ENCODE measurements at places on chromosomes 5 and 9.

GRCh38 chr5:124162767-124163532 lies 583.5 kb downstream of the ZNF608 start:
- peak; percentile 19 for DNase-seq

DNA sequence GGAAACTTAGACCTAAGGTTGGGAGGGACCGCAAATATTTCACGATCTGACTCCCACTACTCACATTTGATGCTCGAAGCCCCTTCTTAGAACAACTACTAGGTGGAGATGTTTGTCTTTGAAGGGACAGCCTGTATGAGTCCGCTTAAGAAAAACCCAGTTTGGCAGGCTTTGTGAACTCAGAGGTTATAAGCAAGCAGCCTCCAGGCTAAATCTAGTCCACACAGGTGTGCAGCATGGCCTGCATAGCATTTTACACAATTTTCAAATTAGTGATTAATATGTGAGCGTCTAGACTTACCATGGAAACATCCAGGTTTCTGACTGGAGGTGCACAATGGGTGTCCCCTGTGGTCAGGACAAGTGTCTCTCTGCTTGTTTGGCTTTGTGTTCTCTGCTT lies 127.1 kb downstream of the KIF4B start:
- no peak for DNase-seq

DNA sequence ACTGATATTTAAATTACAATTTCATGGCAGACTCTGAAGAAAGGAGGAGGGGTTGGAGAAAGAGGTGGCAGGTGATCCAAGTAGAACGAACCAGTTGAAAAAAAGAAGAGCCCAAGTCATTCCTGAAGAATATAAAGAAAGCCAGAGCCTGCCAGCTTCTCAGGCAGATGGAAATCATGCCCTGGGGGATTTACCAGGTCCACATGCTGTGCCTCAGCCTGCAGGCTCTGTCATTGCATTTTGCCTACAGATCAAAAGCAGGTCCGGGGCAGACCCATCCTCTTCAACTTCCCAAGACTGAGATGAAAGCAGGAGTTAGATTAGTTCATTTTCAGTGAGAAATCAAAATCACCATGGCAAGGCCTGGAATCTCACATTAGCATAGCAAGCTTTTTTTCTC lies 48.5 kb downstream of the GDNF start:
- no peak for DNase-seq

GRCh38 chr5:142106061-142106460 lies 2.5 kb upstream of the NDFIP1 start:
- DNase-seq = no peak

DNA sequence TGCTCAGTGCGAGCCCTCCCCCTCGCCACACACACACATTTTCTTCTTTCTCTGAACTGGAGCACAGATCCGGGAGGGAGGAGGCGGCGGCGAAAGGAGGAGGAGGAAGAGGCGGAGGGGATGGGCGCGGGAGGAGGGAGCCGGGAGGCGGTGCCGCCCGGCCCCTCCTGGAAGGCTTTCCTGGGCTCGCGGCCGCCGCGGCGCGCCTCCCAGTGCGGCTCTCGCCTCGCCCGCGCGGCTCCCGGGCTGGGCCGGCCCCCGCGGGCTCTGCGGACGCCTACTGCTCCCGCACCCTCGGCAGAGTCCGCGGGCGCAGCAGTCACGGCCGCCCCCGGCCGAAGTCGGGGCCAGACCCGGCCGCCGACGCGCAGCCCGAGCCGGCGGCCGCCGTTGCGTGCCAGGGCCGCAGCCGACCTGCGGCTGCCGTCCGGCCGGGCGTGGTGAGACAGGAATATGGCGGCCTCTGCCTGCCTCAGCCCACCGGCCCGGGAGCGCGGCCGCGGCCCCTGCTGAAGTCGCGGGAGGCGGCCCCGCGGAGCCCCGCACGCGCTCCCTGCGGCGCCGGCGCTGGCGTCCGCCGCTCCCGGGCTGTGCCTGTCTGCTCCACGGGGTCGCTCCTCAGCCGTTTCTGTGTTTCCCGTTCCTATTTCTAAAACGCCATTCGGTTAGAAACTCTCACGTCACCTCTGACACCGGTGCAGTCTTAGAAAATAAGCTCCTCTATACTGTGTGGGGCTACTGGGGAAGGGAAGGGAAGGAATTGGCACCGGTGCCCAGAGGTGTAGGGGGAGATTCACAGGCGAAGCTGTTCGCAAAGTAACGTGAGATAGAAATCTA lies 500 bp upstream of the GNAQ start:
- no peak for DNase-seq

DNA sequence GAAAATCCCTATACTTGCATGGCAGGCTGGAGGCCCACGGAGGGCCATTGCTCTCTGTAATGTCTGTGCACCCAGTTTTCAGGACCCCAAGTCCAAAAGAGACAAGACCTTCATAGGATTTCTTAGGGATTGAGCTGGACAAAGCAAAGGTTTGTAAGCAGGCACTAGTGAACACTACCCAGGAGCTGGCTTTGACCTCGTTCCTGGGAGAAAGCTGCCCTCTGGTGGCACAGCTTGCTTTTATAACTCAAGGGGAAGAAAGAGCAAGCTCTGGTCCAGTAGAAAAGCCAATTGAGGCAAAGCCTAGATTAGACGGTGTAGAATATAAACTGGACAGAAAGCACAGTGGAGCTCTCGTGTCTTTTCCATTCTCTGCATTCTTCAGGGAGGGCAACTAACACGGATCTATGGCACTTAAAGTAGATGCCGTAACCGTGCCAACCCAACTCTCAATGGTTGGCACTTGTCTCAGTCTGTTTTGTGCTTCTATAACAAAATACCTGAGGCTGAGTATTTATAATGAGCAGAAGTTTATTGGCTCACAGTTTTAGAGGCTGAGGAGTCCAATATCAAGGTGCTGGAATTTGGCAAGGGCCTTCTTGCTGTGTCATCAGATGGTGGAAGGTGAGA lies 7.9 kb downstream of the GABRP start:
- DNase-seq = peak; percentile 15

DNA sequence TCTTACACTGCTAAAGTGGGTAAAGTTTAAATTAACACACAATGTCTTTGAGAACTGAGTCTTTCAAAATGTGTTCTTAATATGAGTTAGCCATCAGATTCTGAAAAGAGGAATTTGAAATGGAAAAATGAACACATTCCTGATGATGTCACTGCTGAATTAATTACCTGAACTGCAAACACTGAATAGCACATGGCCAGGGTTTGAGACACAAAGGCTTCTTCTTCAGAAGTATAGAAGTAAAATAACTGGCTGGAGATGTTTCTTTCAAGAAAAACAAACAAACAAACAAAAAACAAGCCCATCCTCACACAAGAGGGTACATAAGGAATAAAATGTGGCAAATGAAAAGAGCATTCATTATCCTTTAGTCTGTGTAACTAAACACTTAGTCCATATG lies 7.1 kb downstream of the GLIS3 start:
- DNase-seq = no peak

DNA sequence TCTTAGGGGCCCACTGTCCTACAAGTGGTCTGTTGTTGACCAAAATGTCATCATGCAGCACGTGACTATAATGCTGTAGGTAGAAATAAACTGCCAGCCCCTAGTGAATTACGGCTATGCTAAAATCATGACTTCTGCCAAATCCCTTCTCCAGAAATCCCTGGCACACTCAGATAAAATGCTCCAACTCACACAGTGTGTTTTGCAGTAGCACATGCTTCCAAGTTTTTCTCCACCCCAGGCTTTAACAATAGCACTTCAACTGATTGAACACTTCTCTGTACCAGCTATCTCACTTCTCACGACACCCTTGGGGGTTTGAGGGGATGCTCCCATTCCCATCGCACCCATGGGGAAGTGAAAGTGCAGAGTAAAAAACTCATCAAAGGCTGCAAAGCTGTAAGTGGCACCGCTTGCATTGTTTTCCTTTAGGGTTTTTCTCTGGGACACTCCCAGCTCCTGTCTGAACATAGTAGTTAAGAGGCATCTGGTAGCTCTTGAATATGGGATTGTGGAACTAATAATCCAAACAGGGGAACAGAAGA lies 151.0 kb upstream of the SLC24A2 start:
- no peak for DNase-seq

DNA sequence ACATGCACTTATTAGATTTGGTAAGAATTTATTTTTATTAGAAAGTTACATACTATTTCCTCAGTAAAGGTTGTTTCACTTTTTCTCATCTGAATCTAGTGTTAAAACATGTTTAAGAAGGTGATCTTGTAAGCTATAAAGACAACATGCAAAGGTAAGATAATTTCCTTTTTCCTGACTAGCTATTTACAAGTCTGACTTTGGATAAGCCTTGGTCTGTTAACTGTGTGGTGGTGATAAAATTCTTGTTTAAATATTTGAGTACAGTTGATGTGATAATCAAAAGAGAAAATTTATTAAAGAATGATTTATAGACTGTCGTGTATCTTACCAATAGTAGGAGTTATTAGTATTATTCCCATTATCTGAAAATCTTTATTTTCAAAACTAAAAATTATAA lies 36.9 kb upstream of the GPR21 start:
- no peak for DNase-seq

GRCh38 chr5:3509290-3509689 lies 86.3 kb upstream of the IRX1 start:
- DNase-seq = no peak

- no peak for DNase-seq
These were observed 120.1 kb upstream of the LPAR1 start for GRCh38 chr9:111158363-111158762.

DNA sequence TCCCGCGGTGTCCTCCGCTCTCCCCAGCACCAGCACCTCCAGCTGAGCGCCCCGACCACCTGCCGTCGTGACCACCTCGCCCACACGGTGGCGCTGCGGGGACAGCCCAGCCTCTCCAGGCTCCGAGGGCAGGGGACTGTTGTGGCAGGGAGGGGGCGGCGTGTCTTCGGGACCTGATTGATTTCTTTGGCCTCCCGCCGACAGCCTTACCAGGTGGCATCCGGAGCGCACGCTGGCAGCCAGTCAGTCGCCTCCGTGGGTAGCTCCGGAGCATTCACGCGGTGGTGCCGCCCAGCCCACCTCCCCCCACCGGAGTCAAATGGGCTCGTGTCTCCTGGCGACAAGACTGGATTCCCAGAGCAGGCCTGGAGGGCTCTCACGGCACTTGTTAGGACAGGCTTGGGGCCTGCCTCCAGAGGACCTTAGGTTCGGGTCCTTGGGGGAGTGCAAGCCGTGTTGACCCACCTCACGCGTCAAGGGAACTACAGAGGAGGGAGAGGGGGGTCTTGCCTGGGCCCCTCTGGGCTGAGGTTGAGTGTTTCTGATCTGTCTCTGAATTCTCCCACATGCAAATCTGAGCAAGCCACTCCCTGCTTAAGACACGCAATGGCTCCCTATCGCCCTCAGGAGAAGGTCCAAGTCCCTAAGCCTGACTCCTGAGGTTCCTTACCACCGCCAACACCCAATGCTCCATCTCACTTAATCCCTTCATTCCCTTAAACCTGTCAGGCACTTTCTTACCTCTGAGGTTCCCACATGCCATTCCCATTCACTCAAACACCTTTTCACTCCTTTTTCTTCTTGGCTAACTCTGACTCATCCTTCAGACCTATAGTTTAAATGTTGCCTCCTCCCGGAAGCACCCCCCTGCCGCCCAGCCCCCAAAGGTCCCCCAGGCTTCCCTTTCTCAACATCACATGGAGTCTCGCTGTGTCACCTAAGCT lies 51.2 kb upstream of the GGTA1 start:
- DNase-seq = no peak

DNA sequence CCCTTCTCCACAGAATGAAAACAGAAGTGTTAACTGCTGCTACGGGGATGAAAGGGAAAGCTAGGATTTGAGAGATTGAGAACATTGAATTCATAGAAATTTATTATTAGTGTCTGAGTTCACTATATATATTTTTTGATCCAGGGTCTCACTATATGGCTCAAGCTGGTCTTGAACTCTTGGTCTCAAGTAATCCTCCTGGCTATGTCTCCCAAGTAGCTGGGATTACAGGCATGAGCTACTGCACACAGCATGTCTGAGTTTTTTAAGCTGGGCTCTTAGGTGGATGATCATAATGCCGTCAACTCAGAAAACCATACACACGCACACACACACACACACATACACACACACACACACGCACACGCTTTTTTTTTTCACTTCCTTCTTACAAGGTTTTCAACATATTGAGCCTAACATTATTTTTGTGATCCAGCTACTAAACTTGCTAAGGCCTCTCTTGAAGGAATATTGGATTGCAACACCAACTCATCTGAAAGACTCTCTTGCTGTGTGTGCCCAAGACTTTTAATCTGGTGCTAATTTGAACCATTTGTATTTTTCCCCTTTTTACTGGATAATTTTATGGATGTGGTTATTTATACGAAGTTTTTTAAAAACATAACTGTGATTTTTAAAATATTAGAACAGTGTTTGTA lies 1045.4 kb downstream of the DTWD2 start:
- DNase-seq = no peak

DNA sequence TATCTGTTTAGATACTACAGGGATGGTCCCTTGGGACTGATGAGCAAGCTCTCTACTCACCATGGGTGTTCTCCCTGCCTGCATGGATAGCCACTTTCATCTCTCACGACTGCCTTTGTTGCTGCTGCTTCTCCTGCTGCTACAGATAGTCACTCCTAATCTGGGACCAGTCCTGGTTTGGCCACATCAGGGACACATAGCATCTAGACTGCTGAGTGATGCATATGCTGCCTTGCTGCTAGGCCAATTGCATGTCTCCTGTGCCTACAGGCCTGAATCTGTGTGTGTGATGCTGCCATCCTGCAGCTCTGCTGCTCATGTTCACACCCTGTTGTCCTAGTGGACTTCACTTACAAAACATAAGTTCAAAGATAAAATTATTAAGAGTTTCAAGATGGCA lies 297.1 kb downstream of the HCN1 start:
- DNase-seq = no peak

GRCh38 chr5:35879096-35879495 lies 22.4 kb downstream of the IL7R start:
- DNase-seq = no peak

DNA sequence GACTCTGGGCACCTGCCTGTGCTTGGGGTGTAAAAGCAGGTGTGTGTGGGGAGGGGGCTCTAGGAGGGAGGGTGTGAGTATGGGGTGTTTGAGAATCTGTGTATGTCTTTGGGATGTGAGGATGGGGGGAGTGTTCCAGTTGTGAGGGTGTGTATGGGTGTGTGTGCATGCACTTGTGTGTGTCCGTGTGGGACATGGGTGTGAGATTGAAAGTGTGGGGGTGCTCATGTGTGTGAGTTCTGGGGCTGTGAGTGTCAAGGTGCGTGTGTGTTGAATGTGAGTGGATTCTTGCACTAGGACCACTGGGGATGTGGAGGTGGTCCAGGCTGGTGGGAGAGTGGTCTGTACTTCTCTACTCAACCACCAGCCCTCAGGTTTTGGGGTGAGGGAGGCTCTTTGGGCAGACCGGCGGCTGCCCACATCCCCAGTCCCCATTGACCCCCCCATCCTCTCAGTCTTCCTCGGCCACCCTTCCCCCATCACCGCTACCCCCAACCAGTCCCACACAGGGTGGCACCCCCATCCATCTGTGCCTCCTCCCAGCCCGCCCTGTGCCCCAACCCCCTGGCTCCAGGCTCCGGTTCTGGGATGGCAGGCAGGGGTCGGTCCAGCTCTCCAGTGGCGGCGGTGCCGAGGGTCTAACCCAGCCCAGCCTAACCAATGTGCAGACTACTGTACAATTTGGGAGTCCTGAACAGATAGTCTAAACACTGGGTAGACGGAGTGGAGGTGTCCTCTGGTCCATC lies 31.5 kb downstream of the GOLGA2 start:
- DNase-seq = no peak

Data from HS-5 (cell line).